ENCODE measurements at places on chromosomes 11 and 22. TPM values are rescaled to one million over a fixed set of nuclear protein-coding genes. Genes with fewer than 3 reads are reported as not detected.
A peak's percentile ranks its signal among the peaks of the same experiment; 100 is the strongest.

Gene PDGFB
- total RNA-seq = 66.9 TPM

Gene SSTR3
- not detected for total RNA-seq

Gene CCDC116
- total RNA-seq = not detected

Gene VSIG10L2
- total RNA-seq = not detected

Gene NCR3LG1
- 2.1 TPM for total RNA-seq

Gene SMCO4
- 17.5 TPM for total RNA-seq

Gene OR52A1
- total RNA-seq = not detected

Gene NELL1
- total RNA-seq = not detected

- DNase-seq = no peak
Measured at GRCh38 chr22:31227186-31227585, 15.1 kb downstream of the LIMK2 start.

DNA sequence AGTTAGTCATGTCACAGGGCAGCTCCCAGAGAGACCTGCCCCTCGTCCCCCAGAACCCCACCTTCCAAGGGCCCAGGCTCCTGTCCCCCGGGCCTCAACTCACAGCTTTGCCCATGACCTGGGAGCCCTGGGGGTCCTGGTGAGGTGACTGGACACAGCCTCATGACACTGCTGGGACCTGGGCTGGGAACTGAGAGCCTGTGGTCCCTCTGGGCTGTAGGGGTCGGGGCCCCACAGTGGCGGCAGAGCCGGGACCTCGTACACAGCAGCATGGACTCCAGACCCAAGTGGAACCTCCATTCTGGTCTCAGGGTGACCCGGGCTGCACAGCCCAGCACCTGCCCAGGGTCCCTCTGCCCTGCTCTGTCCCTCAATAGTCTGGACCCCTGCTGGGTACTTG lies 6.9 kb downstream of the APOBEC3A start:
- no peak for DNase-seq

DNA sequence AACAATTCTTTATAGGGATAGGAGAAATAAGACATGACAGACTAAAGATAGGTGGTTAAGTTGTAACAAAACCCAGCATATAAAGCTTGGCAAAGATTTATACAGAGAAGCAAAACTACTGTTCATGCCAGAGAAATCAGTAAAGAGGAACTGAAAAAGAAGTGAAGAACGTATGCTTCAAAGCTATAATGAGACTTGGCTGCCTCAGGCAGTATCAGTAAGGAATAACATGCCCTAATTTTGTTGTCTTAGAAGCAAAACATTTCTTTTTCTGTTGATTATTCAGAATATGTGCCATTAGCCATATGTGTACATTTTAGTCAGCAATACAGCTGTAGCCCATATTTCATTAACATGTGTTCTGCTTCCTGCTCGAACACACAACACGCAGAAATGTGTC lies 403.2 kb downstream of the NELL1 start:
- DNase-seq = no peak

DNA sequence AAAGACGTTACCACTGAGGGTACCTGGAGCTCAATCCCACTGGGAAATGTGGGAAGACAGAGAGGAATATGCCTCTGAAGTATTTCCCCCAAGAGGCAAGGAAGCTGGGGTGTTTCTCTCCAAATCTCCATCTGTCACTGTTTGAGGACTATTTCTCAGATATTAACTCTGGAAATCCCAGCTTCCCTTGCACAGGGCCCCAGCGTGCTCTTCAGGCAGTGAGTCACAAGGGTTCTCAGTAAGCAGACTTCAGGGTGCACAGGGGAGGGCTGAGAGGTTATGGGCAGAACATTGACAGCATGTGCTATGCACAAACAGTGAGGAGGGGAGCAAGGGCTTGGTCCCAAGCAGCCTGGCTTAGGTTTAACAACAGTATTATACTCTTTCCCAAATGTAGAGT lies 60.9 kb upstream of the EED start:
- peak; percentile 76 for DNase-seq

GRCh38 chr11:117605331-117605730 lies 191.7 kb downstream of the DSCAML1 start:
- no peak for DNase-seq

GRCh38 chr11:96178887-96179279 lies 164.1 kb downstream of the MAML2 start:
- no peak for DNase-seq

DNA sequence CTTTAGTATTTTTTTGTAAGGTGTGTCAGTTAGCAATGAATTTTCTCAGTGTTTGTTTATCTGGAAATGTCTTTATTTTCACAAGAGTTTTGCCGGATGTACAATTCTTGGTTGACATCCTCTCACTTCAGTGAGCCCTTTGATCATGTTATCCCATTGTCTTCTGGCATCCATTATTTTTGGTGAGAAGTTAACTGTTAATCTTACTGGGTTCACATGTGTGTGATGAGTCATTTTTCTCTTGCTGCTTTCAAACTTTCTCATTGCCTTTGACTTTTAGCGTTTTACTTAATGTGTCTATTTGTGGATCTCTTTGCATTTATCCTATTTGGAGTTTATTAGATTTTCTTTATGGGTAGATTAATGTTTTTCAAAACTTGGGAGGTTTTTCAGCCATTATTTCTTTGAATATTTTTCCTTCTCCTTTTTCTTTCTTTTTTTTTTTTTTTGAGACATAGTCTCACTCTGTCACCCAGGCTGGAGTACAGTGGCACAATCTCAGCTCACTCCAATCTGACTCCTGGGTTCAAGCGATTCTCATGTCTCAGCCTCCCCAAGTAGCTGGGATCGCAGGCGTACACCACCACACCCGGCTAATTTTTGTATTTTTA lies 100.5 kb upstream of the RRM1 start:
- DNase-seq = peak; percentile 69

- DNase-seq = peak; percentile 22
Measured at GRCh38 chr11:9533736-9534473, 39.6 kb upstream of the WEE1 start.

GRCh38 chr11:1199751-1200610 lies 22.9 kb upstream of the MUC5B start:
- DNase-seq = no peak

GRCh38 chr11:74611369-74611861 lies 19.0 kb downstream of the POLD3 start:
- peak; percentile 79 for DNase-seq

DNA sequence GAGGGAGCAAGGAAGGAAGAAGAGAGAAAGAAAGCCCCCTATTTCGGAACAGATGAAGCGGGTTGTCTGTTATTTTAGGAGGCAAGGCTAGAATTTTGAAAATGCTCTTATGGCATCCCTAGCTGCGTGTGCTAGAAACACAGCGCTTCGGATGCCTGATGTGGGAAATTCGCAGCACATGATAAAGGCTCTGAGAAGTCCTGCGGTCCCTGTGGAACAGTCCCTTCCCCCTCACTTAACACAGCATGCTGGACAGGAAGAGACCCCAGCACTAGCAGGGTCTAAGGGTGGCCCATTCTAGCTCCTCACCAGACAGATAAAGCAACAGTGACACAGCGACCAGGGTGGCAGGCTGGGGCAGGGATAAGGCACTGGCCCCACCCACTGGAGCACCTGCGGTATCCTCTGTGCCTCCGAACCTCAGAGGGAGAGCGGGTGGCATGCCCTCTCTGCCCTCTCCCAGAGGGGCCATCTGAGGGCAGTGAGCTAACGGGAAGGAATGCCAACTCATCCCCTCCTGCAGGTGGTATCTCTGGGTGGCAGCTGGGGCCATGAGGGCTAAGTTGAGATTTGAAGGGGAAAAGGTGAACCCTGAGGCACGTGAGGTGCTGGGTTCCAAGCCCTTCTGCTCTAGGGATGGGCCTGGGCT lies 75.7 kb downstream of the SCUBE1 start:
- DNase-seq = no peak

DNA sequence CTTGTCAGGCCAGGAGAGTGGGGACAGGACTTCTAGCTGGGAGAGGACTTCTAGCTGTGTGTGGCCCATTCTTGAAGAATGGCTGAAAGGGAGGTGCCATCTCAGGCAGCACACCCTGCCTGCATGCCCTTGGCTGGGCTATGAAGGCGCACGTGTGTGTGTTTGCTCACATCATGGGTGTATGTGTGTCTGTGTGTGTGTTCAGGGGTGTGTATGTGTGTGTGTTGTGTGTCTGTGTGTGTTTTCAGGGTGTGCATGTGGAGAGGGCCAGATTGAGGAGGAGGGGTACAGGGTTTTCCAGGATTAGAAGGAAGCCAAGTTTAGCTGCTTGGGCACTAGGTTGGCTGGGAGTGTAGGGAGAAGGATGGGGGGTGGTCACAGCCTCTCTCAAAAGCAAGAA lies 16.6 kb downstream of the TP53I11 start:
- no peak for DNase-seq

- no peak for DNase-seq
Measured at GRCh38 chr11:14193644-14194043, 165.3 kb downstream of the RRAS2 start.

- peak; percentile 55 for DNase-seq
Measured at GRCh38 chr22:44755956-44756361, 3.6 kb downstream of the ARHGAP8 start.

GRCh38 chr11:14451825-14452224 lies 47.8 kb downstream of the COPB1 start:
- DNase-seq = peak; percentile 26

GRCh38 chr11:45454917-45455401 lies 168.8 kb upstream of the SYT13 start:
- no peak for DNase-seq

GRCh38 chr11:128809128-128809527 lies 58.0 kb downstream of the KCNJ1 start:
- no peak for DNase-seq

- no peak for DNase-seq
Measured at GRCh38 chr11:67024410-67024809, 1.5 kb downstream of the SYT12 start.

- no peak for DNase-seq
Measured at GRCh38 chr11:17550450-17551346, 3.6 kb downstream of the OTOG start.

DNA sequence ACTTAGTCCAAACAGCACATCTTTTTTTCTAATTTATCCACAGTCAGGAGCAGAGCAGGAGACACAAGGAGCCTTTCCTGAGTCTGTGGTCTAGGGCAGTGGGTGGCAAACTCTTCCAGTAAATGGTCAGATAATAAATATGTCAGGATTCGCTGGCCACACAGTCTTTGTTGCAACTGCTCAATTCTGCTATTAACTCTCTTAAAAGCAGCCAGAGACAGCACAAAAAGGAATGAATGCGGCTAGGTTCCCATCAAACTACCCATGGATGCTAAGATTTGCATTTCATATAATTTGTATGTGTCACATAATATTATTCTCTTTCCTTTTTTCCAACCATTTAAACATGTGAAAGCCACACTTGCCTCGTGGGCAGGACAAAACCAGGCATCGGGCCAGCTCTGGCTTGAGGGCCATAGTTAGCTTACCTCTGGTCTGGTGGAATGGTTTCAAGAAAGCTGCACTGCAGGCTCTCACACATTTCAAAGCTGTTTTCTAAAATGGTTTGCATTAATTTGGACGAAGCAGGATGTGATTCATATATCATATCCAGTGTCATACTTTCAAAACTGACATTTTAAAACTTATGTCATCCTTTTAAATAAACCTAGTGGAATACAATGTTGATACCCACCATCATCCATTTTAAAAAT lies 64.7 kb upstream of the CD5 start:
- no peak for DNase-seq

- no peak for DNase-seq
Measured at GRCh38 chr11:46850829-46851380, 4.8 kb upstream of the CKAP5 start.

GRCh38 chr11:72217841-72218240 lies 1.2 kb downstream of the FOLR2 start:
- DNase-seq = no peak

DNA sequence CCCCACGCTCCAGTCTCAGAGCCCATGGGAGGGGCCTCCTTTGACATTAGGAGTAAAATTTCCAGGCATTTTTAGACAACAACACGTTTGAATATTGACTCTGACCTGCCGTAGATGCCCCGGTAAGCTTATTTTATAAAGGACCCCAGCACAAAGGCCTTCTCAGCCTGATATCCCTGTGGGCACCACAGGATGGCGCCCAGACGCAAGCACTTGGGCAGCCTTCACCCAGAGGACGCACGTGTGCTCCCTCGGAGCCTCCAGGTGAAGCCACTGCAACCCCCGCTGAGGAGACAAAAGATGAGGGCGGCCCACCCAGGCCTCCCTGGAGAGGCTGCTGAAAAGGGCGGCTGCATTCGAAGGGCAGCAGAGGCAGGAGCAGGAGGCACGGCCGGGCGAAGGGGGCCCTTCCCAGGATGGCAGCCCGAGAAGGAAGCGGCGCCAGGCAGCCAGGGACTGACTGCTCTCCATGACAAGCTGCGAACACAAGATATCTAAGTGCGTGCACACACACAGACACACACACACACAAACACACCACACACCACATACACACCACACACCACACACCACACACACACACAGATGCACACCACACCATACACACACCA lies 15.2 kb upstream of the TH start:
- peak; percentile 11 for DNase-seq

- peak; percentile 81 for DNase-seq
Measured at GRCh38 chr11:65421794-65422632, 585 bp upstream of the NEAT1 start.

DNA sequence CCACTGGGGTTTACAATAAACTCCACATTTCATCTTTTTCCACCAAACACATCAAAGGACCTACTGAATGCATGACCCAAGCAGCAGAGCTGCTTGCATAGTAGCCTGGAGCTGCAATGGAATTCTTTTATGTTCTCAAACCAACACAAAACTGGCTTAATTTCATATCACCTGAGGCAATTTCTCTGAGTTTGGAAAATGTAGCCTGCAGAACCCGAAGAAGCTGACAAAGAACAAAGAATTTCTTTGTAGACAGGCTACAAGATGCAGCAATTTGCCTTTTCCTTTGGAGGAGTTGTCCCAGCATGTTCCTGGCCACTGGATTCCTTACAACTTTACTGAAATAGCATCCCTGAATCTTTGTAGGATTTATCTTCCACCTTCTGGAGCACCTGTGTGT lies 5.5 kb upstream of the TECTA start:
- no peak for DNase-seq

DNA sequence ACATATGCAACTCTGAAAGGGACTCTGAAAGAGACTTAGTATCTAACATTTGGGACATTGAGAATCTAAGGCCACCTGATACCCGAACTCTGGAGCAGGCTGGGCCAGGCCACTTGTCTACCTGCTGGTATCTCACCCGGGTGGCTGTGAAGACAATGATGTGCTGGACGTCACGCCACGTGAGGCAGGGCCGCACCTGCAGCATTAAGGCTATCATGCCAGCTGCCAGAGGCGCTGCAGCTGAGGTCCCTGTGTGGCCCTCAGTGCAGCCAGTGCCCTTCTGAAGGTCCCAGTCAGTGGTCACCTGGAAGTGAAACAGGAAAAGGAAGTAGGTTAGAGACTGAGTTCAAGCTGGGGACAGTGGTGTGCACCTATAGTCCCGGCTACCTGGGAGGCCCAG lies 12.4 kb downstream of the PCSK7 start:
- DNase-seq = no peak

Data from renal cortical epithelial cell (primary cell).